ENCODE measurements at places on chromosomes 5 and 9.

DNA sequence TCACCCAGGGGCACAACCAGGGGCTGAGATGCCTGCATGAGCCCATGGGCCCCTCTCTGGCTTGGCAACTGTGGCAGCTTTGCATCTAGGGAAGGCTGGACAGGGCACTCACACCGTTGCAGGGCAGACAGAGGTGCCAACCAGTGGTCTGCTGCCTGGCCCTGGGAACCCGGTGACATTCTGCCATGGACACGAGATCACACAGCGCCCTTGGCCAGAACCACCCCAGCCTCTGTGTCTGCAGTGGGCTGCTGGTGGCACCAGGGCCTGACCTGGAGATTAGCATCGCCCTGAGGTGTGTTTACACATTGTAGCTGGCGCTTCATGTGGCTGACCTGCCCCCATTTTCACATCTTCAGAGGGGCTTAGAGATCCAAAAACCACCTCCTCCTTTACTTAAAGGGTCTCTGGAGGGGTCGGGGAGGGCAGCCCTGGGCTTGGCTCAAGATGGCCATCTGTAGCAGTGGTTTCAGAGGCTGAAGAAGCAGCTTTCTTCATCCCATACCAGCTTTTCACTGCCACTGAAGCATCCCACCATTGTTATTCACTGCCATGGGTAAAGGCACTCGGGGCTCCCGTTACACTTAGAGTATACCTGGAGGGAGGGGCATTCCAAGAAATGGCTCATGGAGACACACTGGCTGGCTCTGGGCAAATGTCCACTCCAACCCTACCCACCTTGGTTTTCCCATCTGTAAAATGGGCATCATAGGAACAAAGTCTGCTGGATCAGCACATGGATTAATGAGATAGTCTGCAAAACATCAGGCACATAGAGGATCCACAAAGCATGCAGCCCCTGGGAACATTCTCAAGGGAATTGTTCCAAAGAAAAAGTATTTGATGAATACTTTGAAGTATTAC lies 11.4 kb downstream of the DCANP1 start:
- no peak for DNase-seq

- DNase-seq: no peak
Observed at GRCh38 chr5:17178373-17178675, 39.1 kb upstream of the BASP1 start.

DNA sequence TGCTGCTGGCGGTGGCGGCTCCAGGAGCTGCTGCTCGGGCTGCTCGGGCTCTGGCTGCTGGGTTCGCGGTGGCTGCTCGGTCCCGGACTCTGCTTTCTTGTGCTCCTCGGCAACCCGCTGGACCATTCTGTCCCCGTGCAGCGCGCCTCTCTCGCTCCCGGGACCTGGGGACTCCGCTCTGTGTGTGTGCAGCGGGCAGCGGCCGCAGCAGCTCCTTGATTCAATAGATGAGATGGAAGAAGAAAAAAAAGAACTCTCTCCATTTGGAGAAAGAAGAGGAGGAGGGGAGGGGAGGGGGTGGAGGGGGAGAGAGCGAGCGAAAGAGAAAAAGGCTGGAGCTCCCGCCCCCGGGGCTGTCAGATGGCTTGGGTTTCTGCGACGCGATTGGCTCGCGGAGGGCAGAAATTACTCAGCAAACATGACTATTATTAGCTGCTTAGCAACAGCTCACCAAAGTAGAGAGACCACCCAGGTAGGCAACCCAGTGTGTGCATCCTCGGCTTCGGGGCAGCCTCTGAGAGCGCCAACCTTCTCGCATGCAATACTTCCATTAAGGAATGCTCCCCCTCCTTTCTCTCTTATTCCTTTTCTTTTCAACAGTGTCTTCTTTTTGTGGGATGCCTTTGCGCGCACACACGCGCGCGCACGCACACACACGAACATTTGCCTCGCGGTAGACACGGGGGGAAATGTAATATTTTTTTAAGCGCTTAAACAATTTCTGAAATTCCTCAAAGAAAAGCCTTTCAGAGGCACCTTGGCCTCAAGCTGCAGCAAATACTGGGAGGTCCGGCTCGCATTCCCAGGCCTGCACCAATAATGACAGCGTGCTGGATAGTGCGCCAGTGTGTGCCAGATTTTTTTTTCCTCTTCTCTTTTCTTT lies 7.6 kb downstream of the PTCH1 start:
- DNase-seq: peak; percentile 96

DNA sequence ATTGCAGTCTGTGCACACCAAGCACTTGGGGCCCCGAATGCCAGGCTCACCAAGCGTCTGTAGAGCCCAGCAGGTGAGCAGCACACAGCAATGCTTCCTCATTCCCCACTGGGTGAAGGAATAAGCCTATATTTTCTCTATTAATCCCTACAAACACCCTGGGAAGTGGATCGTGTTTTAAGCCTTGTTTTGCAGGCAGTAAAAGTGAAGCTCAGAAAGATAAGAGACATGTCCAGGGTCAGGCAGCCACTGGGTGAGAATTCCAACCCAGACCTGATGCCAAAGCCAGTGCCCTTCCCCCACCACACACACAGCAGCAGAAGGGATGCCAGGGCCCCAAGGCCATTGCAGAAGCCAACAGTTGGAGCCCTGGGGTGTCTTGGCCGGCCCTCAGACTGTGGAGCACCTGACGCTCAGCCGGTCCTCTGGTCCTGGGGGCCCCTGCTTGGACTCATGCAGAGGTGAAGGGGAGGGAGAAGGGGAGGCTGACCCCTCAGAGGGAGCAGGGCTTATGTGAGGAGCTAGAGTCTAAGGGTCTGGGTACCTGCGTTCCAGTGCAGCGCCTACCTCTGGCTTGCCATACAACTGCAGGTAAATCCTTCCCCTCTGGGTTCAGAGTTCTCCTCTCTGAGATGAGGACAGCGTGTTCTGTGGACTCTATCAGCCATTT lies 26.3 kb upstream of the SYNPO start:
- peak; percentile 72 for DNase-seq

- no peak for DNase-seq
Observed at GRCh38 chr9:94700445-94700844, 26.1 kb upstream of the AOPEP start.

- no peak for DNase-seq
Observed at GRCh38 chr9:124652615-124653393, 118.3 kb downstream of the NR6A1 start.

DNA sequence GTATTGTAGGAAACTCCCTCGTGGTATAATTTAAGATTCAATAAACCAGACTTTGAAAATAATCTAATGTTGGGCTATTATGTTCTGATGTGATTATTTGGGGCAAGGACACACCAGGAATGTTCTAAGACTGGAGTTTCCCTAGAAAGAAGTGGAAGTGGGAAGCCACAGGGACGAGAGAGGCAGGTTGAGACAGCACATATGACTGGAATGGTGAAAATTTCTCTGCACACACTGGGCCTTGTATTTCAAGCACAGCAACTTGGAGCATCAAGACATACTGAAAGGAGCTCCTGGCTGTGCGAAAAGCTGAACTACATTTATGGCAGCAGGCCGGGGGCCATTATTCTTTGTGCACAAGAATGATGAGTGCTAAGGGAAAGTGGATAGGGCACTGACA lies 98.2 kb downstream of the CETN3 start:
- no peak for DNase-seq

GRCh38 chr5:171023508-171023907 lies 161.7 kb downstream of the RANBP17 start:
- no peak for DNase-seq

DNA sequence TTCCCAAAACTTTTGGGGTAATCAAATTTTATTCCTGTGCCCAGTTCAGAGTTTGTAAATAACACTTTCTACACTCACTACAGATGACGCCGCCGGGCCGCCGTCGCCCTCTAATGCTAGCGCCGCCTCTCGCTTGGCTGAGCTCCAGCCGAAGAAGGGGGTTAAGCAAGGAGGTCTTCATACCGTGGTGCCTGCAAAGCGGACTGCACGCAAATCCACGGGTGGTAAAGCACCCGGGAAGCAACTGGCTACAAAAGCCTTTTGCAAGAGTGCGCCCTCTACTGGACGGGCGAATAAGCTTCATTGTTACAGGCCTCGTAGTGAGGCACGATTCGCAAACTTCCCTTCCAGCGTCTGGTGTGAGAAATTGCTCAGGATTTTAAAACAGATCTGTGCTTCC lies 280.4 kb downstream of the MEF2C start:
- peak; percentile 75 for DNase-seq

DNA sequence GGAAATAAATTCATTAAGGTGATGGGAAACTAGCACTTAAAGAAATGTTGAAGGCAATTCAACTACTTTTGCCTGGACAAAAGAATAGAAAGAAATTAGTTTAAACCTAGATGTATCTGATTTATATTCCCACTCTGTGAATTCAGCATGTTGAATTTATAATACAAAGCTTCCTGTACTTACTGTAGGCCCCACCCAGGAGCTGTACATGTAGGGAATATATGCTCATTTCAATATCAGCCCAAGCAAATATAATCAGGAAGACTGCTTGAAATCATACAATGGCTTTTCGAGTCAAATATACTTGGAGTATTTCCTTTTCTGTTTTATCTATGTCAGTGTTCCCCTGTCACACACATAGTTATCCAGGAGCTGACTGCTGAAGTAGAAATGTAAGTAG lies 102.1 kb downstream of the OTULIN start:
- no peak for DNase-seq

GRCh38 chr5:174239718-174240117 lies 194.2 kb downstream of the NSG2 start:
- no peak for DNase-seq

DNA sequence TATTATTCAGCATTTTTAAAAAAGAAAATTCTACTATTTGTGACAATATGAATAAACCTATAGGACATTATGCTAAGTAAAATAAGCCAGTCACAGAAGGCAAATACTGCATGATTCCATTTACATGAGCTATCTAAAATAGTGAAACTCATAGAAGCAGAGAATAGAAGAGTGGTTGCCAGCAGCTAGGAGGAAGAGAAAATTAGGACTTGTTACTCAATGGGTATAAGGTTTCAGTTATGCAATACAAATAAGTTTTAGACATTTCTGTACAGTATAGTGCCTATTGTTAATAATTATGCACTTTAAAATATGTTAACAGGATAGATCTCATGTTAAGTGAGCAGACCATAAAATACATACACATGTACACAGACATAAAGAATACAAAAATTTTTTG lies 73.8 kb upstream of the SPINK5 start:
- DNase-seq: no peak

DNA sequence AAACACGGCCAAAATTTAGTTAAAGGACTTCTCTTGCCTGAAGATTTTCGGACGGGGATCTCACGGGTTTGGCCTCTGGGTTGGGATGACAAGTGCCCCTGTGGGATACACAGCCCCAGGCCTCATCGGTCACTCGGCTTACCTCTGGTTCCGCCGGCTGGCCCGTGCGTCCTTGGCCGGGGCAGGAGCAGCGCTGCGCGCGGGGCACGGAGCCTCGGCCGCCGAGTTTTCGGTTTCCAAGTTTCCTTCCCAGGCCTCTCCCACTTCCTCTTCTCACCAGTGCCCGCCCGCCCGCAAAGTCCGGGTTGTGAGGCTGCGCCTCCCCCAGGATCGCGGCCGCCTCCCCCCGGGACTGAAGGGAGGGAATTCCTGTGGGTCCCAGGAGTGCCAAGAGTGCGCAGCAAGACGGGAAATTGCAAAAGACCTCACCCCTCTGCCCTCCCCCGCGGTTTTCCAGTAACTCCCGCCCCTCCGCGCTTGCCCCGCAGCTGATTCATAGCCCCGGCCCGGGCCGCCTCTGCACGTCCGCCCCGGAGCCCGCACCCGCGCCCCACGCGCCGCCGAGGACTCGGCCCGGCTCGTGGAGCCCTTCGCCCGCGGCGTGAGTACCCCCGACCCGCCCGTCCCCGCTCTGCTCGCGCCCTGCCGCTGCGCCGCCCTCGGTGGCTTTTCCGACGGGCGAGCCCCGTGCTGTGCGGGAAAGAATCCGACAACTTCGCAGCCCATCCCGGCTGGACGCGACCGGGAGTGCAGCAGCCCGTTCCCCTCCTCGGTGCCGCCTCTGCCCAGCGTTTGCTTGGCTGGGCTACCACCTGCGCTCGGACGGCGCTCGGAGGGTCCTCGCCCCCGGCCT lies at the start of gene OSMR:
TSS of gene OSMR (plus strand) at position 487 of the 853 bp plus-strand sequence. CDS start 23,033 bp downstream, outside the sequence.
- peak; percentile 85 for DNase-seq

- DNase-seq: no peak
Observed at GRCh38 chr5:6759401-6759800, 46.2 kb downstream of the TENT4A start.

DNA sequence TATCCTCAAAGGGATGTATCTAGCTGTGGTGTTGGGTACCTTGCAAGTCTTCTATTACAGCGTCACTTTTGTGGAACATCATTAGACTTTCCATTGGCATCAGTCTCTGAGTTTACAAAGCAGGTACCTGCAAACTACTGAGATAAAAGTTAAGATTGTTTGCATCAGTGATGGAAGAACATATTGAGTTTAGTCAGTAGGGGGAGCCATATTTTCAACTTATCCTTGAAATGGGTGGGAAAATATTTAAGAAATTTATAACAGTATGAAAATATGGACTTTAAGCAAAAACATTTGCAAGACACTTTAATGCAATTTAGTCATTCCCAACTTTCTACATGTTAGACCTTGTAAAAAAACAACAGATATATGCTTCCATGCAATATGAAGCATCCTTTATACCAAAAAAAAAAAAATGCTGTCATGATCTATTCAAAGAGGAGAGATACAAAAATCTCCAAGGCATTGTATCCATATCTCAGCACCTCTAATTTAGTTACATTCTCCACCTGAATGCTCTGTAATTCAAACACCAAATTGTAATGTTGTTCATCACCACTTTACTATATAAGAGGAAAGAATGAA lies 98.6 kb upstream of the ADAMTS19 start:
- DNase-seq: no peak

GRCh38 chr9:136306211-136307208 lies 2.6 kb upstream of the CCDC187 start:
- no peak for DNase-seq

GRCh38 chr9:111630182-111630963 lies 761 bp upstream of the DNAJC25 start:
- no peak for DNase-seq

- no peak for DNase-seq
Observed at GRCh38 chr9:20563917-20564316, 58.4 kb downstream of the MLLT3 start.

DNA sequence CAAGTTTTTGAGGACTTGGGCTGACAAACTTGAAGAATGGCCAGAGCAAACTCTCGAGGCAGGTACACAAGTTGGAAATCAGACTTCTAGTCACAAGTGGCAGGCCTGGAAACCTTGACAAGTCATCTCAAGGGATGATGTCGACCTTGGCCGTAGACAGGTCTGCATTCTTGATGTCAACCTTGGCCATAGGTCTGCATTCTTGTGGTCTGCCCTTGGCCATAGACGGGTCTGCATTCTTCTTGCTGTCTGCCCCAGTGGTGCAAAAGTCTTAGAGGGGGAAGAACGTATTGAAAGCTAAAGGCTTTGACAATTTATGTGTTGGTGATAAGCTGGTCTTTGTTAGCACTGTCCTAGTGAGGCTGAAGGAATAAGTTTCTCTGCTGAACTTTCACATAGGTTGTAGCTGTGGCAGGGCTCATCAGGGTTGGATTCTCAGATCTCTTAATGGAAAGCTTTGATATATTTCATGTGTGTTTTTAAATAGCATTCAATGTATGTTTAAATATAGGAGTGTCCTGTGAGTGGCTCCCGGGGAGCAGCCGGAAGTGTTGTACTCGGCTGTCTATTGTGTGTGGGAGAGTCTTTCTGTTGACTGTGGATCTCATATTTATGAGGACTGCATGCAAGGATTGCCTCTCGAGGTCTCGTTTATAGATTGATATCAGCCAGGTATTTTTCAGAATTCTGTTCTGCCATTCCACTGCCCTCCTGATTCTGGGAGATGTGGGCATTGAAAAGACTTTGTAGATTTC lies 27.0 kb downstream of the SUB1 start:
- no peak for DNase-seq

Measured in testis (tissue), 5 donors.